NCI-H69 (cell line): ENCODE measurements at places on chromosomes 1 and 21.
A peak's percentile ranks its signal among the peaks of the same experiment; 100 is the strongest.

GRCh38 chr1:207811920-207812720, 60.3 kb downstream of the CD46 start:
- DNase-seq, result peak; percentile 32

DNA sequence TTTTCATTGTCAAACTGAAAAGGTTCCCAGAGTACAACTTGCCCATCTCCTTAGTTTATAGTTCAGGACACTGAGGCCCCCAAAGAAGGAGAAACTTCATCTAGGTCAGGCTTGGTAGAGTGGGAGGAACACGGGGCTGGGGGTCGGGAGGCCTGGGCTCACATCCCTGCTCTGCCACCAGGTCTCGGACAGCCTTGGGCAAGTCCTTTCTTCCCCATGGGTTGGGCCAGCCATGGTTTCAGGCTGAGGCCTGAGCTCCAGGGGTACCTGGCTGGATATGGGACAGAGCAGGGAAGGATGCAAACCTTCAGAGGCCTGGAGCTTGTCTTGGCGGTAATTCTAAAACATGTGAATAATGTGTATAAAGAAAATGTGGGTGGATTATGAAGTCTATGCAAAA, 17.0 kb downstream of the FOXO6 start:
- no peak for DNase-seq

DNA sequence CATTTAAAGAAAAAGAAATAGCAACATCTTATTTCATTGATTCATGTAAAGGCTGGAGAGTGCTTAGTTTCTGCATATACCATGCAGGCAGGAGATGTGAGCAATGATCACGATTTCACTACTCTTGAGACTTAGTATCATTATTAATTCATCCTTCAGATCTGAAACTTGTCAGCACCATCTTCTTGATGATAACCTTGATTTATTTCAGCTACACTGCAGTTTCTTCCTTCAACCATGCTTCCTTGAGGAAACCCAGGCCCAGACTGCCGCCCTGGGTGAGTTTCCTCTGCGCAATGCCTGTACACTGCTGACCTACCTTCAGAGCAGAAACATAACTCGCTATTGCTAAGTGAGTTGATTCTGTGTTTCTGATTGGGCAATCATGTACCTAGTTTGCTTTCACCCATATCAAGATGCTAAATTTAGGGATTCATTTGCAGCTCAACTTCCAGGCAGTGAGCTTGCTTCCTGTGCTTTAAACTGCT, 13.5 kb upstream of the BCL10 start:
- no peak for DNase-seq

GRCh38 chr1:75233302-75233929, 99.2 kb downstream of the LHX8 start:
- DNase-seq, result peak; percentile 48

DNA sequence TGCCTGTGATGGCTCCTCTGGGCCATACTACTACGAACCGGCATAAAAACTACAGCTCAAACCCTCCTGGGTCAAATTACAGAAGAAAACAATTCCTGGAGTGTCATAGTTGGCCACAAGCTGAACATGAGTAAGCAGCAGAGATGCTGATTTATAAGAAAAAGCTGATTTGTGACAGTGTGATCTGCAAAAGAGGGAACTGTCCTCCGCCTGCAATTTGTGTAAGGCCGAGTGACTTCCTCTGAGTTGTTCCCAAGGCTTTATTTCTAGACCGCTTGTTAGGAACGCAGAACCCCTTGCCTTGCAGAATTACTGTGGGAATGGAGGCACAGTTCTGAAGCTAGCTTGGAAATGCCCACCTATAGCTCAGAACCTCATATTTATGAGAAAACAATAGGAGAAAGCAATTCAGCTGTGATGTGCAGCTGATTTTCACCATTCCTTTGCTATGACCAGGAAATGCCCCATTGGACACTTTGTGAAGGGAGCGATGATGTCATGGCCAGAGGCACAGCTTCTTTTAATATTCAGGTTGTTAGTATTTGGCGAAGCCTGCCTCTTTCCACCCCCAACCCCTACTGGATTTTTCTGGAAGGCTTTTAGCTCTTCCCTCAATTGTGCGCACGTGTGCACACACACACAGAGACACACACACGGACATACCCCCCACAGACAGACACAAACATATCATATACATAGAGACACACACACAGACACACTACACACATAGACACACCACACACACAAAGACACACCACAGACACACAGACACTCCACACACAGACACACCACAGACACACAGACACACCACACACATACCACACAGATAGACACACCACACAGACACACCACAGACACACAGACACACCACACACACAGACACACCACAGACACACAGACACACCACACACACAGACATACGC, 47.6 kb downstream of the IER5 start:
- DNase-seq, result no peak

- no peak for DNase-seq
Measured at GRCh38 chr1:83790446-83790845, 208.5 kb downstream of the TTLL7 start.

GRCh38 chr1:42748021-42748420, 8.0 kb upstream of the CLDN19 start:
- no peak for DNase-seq

DNA sequence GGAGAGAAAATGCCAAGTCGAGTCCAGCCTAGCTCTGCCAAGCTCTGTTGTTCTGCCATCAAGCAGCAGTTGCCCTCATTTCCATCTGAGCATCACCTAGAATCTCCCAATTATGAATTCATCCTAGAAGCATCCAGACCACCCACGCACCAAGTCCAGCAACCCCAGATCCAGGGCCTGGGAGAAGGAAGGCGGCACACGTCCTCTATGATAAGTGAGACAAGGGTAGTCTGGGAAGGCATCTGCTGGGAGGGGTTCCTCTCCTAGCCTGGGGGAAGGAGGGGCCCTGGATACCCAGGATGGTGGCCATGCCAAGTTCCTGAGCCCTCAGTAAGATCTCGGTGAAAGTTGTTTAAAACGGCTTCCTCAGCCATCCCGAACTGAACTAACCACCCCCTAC, 70.7 kb downstream of the VWA5B1 start:
- no peak for DNase-seq

- DNase-seq, result peak; percentile 39
Measured at GRCh38 chr21:25573409-25574206, 33.7 kb downstream of the MRPL39 start.
